Fibroblast of upper back skin (primary cell): ENCODE measurements at places on chromosomes 6 and 20.

DNA sequence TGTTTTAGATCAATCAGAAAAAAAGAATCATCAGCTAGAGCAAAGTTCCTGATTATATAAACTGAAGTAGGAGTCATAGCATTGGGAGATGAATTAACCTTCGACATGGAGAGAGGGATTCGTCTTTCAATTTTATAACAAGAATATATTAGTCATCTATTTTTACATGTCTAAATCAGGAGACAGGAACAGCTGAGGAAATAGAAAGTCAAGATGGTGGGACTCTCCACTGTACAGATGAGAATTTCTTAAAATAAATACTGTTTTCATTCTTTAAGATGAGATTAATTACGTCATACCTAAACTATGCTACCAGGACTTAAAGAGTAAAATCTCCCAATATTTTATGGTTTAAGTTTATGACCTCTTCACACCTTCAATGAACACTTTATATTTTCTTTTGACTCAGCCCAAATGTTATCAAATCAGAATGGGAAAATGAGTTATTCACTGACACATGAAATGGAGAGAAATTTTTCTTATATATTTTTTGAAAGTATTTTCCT lies 1137.7 kb downstream of the EPHA7 start:
- no peak for DNase-seq

DNA sequence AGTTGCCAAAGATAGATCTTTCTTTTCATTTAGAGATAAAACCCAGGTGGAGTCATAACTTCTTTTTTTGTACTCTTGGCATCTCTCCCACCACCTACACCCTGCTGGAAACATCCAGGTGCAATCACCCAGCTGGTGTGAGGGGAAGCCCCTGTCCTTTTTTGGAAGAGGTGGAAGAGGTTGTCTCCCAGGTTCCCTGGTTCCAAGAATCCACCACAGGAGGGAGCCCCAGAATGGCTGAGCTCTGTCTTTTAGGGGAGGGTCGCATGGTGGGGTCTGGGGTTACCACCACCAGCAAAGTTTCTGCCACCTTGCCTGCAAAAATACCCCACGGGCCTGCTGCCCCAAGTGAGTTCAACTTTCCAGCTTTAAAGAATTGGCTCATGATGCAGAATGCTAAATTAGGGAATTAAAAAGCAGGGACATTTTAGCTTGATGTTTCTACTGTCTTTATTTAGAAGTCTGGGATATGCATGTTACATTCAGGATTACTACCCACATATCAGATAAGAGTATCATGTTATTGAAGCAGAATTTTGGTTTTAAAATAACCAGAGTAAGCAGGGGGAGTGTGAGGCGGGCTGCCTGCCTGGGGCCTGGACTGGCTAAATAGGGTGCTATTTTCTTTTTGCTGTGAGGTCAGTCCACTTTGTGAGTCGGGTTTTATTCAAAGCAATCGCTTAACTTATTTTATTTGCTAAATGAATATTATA lies 11.0 kb downstream of the SMOC2 start:
- DNase-seq = no peak

DNA sequence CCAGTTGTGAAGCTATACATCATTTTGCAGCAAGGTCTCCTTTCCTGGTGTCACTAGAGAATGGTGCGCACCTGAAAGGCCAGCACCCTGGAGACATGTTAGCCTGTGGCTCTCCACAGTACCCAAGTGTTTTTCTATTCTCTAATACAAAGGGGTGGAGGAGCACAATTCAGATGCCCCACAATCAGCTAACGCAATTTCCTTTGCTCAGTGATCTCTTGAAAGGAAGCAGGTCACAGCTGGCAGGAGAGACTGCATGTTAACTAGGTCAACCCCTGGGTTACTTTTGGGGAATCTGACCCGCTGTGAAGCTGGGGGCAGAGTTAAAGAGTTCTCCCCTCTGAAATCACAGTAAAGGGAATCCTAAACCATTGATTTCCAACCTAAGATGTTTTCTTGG lies 92.5 kb downstream of the B3GAT2 start:
- DNase-seq = no peak

DNA sequence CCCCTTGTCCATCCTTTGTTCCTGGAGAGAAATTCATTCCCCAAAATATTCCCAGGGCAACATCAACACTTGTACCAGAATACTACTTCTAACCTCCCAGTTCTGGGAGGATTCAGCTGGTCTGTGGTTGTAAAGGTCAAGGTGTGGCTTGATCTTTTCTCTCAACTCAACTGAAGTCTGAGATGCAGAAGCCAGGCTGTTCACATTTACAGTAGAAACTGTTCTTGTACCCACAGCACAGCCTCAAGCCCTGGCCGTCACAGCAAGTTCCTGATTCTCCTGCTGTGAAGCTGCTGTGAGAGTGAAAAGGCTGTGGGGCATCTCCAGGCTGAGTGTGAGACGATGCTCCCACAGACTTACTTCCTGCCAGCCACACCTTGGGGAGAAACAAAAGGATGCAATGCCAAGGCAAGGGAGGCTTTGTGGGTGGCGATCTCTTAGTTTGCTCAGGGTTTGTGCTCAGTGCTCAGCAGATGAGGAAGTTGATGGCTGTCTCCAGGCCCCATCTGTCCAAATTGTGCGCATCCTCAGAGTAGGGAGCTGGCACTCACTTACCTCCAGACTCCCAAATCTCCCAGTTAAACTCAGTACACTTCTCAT lies 143.9 kb upstream of the FOXA2 start:
- no peak for DNase-seq

DNA sequence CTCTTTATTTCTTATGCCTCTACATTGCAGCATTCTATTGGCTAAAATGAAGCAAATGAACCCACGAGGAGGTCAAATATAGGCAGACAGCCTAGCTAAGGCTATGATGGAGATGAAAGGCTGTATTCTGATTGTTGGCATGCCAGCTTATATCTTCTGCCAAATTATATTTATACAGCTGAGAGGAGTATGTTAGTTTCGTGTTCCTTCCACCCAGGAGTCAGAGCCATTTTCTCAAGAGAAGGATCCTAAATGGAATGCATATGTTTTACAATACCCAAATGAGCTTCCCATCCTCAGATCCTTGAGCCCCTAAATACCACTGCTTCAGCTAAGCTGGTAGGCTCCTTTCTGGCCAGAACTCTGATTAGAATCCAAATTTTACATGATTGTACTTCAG lies 178.4 kb upstream of the HDDC2 start:
- peak; percentile 1 for DNase-seq

GRCh38 chr6:137884149-137884909 lies 17.3 kb downstream of the TNFAIP3 start:
- no peak for DNase-seq

- DNase-seq = no peak
These were observed 17.5 kb downstream of the TRERF1 start for GRCh38 chr6:42434237-42434636.

DNA sequence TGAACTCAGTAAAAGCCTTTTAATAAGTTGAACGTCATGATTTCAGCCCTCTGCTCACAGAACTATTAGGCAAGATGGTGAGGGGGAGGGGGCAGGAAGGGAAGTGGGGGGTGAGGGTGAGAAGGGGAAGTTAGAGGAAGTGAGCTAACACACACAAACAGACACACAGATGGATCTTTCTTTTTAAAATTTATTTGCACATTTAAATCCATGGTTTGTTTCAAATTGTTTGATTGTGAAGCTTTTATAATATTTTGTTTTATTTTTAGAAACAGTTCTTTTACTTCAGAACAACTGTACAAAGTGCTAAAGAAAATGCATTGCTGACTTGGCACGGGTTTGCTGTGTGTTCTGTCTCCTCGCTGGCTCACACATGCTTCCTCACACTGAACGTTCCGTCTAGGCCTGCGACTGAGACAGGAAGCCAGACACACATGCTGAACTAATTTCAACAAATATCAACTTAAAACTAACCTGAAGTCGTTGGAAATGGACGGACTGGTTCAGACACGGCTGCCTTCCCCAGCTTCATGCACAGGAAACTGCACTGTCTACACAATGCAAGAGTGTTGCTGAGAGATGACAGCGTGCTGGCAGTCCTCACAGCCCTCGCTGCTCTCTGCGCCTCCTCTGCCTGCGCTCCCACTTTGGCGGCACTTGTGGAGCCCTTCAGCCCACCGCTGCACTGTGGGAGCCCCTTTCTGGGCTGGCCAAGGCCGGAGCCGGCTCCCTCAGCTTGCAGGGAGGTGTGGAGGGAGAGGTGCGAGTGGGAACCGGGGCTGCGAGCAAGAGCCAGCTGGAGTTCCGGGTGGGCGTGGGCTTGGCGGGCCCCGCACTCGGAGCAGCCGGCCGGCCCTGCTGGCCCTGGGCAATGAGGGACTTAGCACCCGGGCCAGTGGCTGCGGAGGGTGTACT lies 8.1 kb upstream of the ZBP1 start:
- DNase-seq = peak; percentile 70

DNA sequence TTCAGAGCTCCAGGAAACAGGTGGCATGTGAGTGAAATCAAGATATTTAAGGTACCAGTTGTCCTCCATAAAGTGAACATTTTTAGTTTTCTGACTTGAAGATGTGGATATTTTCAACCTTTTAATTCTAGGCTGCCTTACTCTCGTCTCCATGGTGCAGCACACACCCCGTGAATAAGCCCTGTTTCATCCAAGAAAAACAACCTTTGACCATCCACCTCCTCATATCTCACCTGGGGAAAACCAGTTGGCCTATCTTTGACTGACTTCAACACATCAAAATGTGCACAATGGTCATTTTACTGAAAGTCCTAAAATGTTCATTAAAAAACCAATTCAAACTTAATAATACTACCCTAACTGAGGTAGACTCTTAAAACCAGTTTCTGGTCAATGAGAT lies 73.8 kb upstream of the CD2AP start:
- no peak for DNase-seq

- no peak for DNase-seq
These were observed 766.0 kb upstream of the MAP3K7 start for GRCh38 chr6:91352878-91353277.

GRCh38 chr20:19832875-19833274 lies 74.8 kb downstream of the RIN2 start:
- no peak for DNase-seq

GRCh38 chr6:82248273-82248735 lies 760 bp upstream of the IBTK start:
- DNase-seq = peak; percentile 24

- DNase-seq = no peak
These were observed 38.5 kb upstream of the TASP1 start for GRCh38 chr20:13677241-13677640.

DNA sequence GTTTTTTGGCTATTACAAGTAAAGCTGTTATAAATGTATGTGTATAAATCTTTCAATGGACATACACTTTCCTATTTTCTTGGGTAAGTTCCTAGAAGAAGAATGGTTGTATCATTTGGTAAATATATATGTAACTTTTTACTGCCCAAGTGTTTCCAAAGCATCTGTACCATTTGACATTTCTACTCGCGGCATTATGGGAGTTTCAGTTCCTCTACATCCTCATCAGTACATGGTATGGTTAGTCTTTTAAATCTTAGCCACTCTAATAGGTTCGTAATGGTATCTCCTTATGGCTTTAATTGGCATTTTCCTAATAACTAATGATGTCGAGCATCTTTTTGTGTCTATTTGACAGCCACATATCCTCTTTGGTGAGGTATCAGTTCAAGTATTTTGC lies 12.9 kb downstream of the SNPH start:
- DNase-seq = no peak

GRCh38 chr20:32158943-32159660 lies 48.4 kb downstream of the PLAGL2 start:
- DNase-seq = no peak

- no peak for DNase-seq
These were observed 67.0 kb upstream of the FOXQ1 start for GRCh38 chr6:1244941-1245340.

DNA sequence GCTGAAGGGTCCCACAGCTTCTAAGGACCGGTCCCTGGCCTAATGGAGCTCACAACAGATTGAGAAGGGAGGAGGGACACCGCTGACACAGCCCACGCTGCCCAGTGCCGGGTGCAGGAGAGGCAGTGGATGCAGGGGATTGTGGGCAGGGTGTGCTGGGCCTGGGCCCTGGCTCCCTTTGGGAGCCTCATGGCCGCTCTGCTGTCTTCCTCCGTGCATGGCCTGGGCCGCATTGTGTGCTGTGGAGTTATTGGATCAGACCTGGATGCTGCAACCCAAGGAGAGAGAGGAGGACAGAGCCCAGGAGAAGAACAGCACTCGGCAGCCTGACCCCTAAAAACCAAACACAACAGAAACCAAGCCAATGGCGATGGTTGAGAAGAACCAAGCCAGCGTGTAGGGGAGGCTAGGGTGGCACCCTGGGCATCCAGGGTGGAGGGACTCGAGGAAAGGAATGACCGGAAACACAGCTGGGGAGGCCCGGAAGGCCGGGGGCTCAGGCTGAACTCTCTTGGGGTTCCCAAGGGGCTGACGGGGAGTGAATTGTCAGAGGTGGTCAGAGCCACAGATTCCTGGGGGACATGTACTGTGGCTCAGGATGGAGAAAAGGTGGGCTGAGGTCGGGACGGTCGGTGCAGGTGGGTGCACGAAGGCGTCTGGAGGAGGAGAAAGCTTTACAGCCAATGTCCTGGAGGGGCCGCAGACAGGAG lies 41.0 kb downstream of the ERMARD start:
- no peak for DNase-seq

DNA sequence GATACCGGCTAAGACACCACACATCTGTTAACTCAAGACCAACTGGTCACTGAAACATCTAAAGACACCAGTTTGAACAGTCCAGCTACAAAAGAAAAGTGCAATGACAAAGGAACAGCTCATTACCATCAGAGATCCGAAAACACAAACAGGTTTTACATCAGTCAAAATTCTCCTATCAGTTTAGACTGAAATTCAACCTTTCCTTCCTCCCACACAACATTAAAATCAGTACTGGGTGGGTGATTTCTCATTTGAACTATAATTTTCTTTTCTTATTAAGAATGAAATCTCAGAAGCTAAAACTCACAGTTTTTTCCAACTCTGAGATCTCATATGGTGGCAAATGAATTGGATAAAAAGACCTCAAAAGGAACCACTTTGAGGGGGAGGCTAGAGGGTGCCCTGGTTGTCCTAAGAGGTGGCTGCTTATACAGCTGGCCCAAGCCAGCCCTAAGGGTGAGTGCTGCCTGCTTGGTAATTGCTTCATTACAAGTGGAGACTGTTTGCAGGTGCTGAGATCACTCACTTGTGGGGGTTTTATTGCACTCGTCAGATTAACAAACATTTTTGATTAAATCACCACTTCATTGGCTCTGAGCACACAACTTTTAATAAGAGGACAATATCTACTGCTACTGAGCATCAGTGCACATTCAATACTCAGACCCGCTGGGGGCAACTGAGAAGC lies 4.3 kb downstream of the CCDC167 start:
- no peak for DNase-seq

- no peak for DNase-seq
These were observed 44.1 kb upstream of the AKIRIN2 start for GRCh38 chr6:87745966-87746721.

- peak; percentile 96 for DNase-seq
These were observed 552.8 kb upstream of the CITED2 start for GRCh38 chr6:139927236-139927635.

DNA sequence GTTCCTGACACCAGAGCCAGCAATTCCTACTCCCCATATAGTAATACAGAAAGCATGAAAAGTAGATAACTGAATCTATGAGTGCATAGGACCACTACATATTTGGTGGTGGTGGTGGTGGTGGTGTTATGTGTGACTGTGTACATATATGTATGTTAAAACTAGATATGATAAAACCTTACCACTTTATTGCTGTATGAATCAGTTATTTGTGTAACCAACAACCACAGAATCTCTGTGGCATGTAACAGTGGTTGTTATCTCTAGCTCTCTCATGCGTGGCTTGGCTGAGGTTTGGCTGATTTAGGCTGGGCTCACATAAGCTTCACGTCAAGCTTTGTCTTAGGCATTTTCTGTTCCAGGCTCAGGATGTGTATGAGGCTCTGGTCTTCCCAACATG lies 55.7 kb downstream of the PLCB1 start:
- peak; percentile 52 for DNase-seq

- DNase-seq = no peak
These were observed 60.1 kb upstream of the MLN start for GRCh38 chr6:33863723-33864440.
